ENCODE measurements at places on chromosomes 12 and 14.

- no peak for DNase-seq
Measured at GRCh38 chr12:65501093-65501621, 222.7 kb downstream of the MSRB3 start.

- DNase-seq, result no peak
Measured at GRCh38 chr14:67961676-67962075, 142.1 kb downstream of the RAD51B start.

DNA sequence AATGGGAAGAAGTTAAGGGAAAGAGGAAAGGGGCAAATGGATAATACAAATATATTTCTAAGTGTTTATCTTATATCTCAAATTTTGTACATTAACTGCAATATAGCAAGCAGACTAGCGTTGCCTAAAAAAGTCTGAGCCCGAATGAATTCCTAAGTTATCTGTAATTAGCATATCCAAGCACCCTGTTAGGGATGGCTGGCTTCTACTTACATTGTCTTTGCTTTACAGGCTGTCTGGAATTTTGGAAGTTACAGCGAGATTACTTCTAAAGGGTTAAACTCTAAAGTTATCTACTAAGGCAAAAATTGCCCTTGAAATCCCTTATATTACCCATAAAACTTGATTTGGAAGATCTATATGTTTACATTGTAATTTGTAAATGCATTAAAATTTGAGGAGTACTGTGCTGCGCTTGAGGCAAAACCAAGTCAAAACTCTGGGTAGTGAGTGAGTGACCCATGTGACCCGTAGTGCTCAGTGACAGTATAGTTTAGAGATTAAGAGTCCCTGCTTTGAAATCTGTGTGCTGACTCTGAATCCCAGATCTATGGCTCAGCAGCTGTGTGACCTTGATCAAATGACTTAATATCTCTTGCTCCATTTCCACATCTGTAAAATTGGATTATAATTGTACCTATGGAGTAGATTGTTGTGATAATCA is 17.3 kb upstream of the LIN7A start:
- no peak for DNase-seq

GRCh38 chr14:26401179-26401968 is 196.5 kb downstream of the NOVA1 start:
- no peak for DNase-seq

- no peak for DNase-seq
Measured at GRCh38 chr14:19823765-19824164, 20.2 kb downstream of the OR4N2 start.

- DNase-seq, result no peak
Measured at GRCh38 chr12:63816031-63816430, 28.5 kb upstream of the SRGAP1 start.

DNA sequence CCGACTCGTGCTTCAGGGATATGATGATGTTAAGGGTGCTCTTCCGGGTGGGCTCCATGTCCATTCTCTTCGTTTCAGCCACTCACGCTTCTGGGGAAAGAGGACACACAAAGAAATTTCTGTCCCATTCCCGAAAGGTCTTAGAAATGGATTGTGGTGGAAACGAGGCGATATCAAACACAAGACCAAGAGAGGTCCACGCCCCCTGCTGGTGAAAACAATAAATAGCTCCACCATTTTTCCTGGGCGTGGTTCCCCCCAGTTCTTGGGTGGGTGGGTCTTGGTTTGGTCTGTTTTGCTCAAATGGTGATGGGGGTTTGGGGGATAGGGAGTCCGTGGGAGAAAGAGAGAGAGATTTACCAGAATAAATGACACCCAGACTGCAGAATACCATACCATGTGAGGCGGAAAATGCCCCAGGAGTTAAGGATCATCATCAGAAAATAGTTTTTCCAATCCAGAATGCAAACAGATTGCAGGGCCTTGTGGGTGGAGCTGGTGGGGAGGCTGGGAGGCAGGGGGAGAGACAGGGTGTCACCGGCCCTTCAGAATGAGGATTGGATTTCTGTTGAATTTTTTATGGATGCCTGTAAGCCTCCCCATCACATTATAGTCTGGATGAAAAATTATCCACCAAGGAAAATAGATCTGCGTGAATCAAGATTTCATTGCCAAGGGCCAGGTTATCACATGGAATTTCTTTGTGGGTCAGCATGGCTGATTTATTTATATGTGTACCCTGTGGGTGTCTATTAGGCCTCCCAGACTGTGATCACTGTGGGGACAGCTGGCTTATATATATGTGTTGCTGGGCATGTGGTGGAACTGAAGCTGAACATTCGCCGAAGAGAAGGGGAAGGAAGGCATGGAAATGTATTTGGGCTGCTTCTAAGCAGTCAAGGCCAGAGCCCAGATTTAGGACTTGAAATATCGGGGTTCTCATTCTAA is 55.8 kb downstream of the SRRM4 start:
- peak; percentile 32 for DNase-seq

DNA sequence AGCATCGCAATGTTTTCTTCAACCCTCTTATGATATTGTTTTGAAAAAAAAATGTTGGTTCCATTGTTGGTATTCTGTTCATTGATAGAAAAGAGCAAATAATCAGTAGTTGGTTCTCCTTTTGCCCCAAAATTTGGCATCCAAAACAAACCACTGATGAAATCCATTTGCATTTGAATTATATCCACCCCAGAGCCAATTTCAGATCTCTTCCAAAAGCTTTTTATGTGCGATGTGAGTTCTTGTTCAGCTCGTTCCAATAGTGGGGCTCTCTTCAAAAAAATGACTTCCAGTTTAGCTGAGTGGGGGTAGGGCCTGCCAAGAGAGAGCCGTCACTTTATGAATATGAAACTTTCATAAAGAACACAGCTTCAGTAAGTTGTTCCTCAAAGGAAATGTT is 130.7 kb downstream of the DIO2 start:
- DNase-seq, result no peak

GRCh38 chr14:31435276-31435675 is 14.9 kb upstream of the HEATR5A start:
- DNase-seq, result no peak

DNA sequence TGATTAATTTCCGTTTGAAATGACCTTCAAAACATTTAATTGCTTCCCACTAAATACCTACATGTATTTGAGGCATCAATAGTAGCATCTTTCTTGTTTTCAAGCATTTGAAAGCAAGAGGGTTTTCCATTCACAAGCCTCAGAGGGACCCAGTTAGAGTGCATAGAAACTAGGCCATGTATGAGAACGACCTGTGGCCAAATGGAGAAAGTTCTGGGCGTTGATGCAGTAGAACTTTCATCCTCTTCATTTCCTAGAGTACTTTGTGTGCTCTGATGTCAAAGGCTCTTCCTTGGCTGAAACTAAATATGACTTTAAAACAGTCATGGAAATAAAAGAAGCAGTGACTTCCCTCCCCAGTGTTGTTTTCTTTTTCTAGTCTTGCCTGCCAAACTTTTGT is 944 bp upstream of the DHRS7 start:
- DNase-seq, result no peak

DNA sequence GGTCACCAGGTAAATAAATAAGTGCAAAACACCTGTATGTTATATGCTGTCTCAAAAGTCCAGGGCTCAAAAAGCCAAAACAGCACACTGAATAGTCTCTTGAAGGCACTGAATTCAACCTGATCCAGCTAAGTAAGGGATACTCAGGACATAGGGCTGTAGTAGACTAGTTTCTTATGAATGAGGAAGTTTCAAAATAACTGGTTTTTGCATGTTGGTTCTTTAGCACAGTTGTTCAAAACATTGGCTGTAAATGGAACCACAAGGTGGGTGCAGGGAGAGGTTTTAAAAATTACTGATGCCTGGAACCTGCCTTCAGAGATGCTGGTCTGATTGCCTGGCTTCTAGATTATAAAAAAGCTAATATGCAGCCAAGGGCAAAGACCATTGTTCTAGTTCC is 34.1 kb downstream of the NDUFA12 start:
- no peak for DNase-seq

- no peak for DNase-seq
Measured at GRCh38 chr12:121524196-121524916, 56.5 kb downstream of the KDM2B start.

- no peak for DNase-seq
Measured at GRCh38 chr12:128388461-128389000, 121.6 kb downstream of the TMEM132C start.

DNA sequence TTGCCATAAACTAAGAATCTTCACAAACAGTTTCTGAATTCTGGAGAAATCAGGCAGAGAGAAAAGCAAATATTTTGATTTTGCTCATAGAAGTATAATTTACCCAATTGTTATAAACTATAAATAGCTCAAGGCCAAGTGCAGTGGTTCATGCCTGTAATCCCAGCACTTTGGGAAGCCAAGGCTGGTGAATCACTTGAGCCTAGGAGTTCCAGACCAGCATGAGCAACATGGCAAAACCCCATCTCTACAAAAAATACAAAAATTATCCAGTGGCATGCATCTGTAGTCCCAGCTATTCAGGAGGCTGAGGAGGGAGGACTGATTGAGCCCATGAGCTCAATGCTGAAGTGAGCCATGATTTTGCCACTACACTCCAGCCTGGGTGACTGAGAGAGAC is 19.6 kb upstream of the MMP19 start:
- DNase-seq, result no peak

DNA sequence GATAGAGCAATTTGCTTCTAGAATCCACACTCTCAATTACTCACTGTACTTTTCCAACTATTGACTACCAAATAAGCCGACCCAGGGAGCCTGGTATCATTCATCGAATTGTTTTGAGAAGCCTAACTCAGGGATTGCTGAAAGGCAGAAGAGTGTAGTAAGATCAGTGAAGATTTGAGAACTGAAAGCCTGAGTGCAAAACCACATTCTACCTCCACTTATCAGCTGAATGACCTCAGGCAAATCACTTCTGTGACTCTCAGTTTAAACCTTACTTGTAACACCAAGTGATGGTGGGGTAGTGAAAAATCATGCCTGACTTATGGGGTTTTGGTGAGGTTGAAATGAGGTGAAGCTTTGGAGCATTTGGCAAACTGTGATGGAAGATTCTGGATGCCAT is 126.1 kb upstream of the MAX start:
- DNase-seq, result no peak

GRCh38 chr14:103391048-103391447 is 5.8 kb downstream of the MARK3 start:
- peak; percentile 68 for DNase-seq

DNA sequence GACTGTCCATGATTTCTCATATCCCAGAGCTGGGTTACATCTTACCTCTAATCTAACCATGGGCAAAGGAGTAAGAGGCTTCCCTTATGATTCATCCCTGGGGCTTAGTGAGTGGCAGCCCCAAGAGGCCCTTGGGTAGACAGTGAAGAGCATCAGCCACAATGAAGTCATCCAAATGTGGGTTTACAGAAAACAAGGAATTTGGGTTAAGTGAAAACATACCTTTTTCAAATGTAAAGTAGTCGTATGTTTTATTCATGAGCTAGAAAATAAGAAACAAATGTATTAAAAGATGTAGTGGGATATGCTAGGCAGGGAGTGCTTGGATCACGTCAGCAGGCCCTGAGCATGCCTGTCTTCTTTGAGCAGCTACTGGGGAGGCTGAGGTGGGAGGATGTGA is 54.0 kb upstream of the ELK3 start:
- peak; percentile 29 for DNase-seq

GRCh38 chr14:78721756-78722480 is 551.7 kb downstream of the NRXN3 start:
- no peak for DNase-seq

- no peak for DNase-seq
Measured at GRCh38 chr12:117494833-117495655, 133.6 kb upstream of the NOS1 start.

- no peak for DNase-seq
Measured at GRCh38 chr12:130338794-130339601, 1.3 kb downstream of the PIWIL1 start.

GRCh38 chr14:103576371-103577024 is 13.7 kb downstream of the COA8 start:
- DNase-seq, result no peak

- DNase-seq, result no peak
Measured at GRCh38 chr14:31864937-31865855, 211.9 kb upstream of the ARHGAP5 start.

DNA sequence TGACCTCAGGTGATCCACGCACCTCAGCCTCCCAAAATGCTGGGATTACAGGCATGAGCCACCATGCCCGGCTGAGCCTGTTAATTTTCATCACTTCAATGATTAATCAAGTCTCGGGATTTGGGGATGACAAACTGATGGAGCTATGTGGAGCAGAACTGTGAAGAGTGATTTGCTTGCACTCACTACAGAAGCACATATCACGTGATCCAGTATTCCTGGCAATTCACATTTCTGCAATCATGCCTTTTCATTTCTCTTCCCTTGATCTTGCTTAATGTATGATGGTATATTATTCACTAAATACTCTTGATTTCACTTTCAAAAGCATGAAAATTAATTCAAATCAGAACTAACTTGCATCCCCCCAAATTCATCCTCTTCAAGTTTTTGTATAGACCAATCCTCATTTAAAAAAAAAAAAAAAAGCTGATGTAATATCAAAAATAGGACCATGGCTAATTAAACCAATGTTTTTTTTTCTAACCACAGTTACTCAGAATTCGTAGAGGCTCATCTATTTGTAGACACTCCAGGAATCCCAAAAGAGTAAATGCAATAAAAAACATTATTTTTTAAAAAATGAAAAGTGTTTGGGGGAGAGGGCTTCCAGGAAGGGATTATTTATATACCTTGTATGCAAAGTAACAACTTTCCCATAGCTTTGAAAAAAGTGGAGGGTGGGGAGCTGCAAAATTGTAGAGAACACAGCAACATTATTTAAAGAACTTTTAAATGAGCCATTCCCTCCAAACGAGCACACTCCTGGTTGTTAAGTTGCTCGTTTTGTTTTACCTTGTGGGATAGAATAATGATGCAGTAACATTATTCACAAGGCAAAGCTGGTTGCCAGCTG is 7.0 kb upstream of the ATXN2 start:
- DNase-seq, result no peak

DNA sequence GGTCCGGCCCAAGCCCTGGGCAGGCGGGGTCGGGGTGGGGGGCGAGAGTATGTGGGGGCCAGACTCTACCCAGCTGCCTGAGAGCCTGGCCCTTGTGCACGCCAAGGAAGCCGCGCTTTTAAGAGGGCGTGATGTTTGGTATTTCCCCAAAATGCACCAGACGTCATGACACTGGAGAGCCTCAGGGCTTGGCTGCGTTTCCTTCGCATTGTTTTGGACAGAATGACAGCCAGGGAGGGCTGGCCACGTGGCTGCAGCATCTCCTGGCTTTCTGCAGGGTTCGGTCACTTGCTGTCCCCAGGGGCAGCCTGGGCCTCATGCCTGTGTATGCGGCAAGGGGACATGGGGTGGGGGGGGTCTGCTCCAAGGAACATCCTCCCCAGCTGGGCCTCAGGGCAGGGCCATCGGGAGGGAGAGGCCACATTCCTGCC is 16.1 kb upstream of the NUDT14 start:
- peak; percentile 48 for DNase-seq

Data from activated CD4-positive, alpha-beta T cell treated with anti-CD3 and anti-CD28 coated beads for 36 hours (primary cell).